Non-pigmented ciliary epithelial cell (primary cell): ENCODE measurements at places on chromosomes 5 and 9.

DNA sequence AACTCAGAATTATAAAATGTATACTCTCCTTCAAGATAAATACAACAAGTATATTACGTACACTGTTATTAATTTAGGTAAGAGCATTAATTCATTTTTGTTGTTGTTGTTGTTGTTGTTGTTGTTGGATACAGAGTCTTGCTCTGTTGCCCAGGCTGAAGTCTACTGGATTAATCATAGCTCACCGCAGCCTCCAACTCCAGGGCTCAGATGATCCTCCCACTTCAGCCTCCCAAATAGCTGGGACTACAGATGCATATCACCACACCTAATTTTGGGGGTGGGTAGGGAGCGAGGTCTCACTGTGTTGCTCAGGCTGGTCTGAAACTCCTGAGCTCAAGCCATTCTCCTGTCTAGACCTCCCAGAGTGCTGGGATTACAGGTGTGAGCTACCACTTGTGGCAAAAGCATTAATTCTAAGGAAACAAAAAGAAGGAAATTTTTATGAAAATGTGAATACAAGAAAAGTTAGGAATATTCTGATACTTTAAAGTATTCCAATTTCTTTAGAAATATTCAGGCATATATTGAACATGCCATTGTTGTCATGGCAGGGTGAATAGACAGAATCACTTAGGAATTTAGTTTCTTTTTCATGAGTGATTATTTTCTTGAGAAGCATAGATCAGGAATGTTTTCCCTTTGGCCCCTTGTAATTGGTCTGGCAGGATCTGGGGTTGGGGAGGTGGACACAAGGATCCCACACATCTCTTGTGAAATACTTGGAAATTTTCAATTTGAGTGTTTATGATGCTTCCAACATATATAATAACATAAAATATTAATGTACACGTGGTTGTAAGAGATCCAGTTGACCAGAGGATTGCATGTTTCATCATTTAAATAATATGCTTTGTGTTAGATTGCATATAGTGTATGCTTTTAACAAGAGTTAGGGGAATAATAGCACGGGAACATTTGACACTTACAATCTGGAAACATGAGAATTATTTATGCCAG, 263.6 kb downstream of the FANCC start:
- no peak for DNase-seq

- no peak for DNase-seq
These were observed 1.4 kb upstream of the CTXN3 start for GRCh38 chr5:127647361-127647958.

DNA sequence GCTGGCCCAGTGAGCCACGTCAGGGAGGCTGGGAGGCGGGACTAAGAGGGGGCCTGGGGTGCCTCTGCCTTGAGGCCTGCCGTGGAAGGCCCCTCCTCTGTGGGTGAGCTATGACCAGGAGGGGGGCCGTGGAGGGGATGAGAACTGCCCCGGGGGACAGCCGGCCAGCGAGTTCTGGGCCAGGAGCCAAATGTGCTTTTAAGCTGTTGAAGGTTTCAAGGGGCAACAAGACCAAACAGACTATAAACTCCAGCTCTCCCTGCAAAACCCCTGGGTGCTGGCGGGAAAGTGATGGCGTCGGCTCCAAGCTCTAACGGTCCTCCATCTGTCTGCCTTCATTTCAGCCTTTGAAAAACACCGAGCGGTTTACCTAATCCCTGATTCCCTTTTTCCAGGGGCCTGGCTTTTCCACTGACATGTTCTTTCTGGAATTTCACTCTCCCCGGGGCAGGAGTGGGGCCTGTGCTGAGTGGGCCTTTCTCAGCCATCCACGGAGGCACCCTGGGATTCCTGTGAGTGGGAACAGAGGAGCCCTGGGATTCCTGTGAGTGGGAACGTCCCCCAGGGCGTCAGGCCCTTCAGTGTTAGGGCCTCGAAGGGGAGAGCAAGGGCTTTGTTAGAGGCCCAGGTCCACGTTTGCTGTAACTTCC, 65.6 kb downstream of the COL5A1 start:
- DNase-seq: no peak

DNA sequence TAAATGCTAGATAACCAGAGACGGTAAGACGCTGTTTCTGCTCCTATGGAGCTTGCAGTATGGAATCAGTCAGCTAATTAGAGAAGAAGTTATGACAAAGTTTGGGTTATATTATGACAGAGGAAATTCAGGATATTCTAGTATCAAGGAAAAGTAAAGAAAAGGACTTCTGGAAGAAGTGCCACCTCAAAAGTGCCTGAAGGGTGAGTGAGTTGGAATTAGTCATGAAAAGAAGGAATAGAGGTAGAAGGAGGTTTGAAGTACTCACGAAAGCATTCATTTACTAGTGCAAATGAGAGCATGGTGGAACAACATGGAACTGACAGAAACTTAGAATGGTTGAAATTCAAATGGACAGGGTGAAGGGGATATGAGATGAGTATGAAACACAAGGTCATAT, 40.4 kb upstream of the MTAP start:
- no peak for DNase-seq

DNA sequence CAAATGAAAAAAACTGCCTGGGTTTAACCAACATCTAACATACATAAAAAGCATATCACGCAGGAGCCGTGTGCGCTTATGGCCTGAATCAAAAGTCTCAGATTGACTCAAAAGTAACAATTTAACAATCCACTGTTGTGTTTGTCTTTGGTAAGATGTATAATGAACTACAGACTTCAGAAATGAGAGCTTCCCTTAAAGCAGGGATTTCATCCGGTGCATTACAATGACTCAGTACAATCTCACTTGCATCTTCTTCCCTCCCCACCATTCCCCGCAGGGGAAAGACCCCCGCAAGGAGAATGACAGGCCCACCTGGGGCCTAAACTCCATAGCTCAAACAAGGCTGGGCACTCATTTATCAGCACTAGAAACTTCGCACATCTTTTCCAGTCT, 1.4 kb downstream of the ZFR start:
- DNase-seq: no peak

GRCh38 chr9:124724415-124725067, 46.6 kb downstream of the NR6A1 start:
- no peak for DNase-seq

DNA sequence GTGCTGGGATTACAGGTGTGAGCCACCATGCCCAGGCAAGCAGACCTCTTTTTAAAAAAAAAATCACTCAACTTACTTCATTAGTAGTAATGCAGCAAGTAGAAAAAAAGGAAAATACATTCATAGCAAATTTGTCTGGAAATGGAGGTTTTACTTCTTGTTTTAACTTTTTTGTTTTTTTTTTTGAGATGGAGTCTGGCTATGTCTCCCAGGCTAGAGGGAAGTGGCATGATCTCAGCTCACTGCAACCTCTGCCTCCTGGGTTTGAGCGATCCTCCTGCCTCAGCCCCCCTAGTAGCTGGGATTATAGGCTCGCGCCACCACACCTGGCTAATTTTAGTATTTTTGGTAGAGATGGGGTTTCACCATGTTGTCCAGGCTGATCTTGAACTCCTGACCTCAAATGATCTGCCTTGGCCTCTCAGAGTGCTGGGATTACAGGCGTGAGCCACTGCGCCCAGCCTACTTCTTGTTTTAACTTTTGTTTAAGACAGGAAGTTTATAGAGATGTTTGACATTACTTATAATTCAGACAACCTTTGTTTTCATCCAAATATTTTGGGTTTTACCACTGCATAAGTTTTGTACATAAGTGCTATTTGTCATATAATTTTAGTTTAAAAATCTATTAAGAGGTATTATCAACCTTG, 26.5 kb downstream of the UBE2R2 start:
- DNase-seq: no peak

DNA sequence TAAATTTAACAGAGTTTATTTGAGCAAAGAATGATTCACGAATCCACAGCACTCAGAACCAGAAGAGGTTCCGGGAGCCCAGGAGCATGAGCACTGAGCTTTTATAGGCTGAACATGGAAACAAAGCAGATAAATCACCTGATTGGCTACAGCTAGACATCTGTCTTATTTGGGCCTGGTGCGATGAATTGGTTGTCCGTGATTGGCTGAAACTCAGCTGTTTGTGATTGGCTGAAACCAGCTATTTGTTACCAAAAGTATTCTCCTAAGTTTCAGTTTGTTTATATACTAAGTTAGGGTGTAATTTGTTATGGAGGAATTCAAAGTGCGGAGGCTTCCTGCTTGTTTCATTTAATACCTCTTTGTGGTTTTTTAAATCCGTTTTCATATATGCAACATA, 15.8 kb upstream of the LCP2 start:
- no peak for DNase-seq

GRCh38 chr5:26942481-26942880, 95.9 kb downstream of the CDH9 start:
- peak; percentile 61 for DNase-seq

GRCh38 chr5:23629396-23629795, 122.0 kb downstream of the PRDM9 start:
- DNase-seq: no peak

DNA sequence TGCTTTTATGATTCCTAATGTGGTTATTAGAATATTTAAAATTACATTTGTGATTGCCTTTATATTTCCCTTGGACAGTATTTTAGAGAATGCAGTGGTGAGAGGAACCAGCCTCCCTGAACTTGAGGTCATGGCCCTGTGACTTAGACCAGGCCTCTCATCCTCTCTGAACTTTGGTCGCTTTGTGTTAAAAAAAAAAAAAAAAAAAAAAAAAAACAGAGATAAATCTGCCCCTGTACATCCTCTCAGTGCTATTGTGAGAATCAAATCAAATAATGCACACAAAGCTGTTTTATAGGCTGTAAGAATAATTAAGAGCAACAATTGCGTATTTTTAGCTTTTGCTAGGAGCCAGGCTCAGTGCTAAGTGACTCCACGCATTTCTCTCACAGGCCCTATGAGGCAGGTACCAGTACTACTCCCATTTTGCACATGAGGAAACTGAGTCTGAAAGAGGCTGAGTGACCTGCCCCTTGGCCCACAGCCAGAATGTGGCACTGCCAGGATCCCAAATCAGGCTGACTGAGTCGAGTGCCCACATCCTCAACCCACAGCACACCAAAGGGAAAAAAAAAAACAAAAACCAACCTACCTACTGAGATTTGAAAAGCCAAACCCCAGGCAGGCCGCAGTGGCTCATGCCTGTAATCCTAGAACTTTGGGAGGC, 110.3 kb upstream of the LARP1 start:
- DNase-seq: no peak

- DNase-seq: no peak
These were observed 493.3 kb upstream of the ADAMTS16 start for GRCh38 chr5:4646715-4647375.
